ENCODE measurements at places on chromosomes 6 and 20.

- DNase-seq = no peak
These were observed 117.5 kb upstream of the QKI start for GRCh38 chr6:163296835-163297519.

DNA sequence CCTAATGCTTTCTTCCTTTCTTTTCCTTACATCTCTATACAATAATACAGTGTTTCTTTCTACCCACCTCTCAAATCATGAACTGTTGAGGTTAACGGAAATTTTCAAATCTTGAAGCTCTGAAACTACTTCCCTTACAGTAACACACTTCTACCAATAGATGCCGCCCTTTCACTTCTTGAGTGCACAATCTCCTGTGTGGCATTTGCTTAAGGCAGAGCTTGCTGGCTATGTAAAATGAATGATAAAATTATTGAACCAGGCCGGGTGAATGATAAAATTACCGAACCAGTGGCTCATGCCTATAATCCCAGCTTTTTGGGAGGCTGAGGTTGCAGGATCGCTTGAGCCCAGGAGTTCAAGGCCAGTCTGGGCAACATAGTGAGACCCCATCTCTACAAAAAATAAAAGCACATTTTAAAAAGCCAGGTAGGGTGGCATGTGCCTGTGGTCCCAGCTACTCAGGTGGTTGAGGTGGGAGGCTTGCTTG lies 56.8 kb downstream of the KCNS1 start:
- no peak for DNase-seq

DNA sequence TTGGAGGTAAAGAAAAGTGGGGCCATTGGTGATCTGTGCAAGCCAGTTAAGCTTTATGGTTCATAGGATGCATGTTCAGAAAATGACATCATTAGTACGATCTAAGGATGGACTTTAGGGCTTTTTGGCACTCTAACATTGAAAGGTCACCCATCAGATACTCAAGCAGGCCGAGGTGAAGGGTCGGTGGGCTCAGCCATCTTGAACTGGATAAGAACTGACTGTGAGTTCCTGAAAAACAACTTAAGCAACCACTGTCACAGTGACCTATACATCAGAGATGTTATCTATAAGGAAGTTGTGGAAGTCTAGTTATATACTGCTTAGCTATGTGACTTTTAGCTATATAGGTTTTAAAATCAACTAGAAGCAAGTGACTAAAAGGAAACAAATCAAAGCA lies 13.0 kb upstream of the ITCH start:
- DNase-seq = no peak

DNA sequence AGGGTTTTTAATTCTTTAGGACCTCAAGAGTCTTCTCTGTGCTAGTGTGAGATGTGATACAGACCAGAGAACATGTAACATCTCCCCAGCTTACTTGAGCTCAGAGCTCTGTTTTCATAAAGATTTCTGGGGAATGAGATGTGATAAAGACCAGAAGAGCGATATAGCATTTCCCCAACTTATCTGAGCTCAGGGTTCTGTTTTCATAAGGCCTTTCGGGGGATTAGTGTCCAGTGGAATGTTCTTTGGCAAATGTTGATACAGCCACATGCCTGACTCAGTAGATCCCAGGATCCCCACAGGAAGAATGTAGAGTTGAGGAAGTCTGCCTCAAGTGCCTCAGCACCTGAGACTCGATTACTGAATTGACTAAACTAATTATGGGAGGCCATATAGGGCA lies 18.7 kb upstream of the TOP1 start:
- no peak for DNase-seq

GRCh38 chr6:117668736-117669135 lies 6.5 kb upstream of the NUS1 start:
- DNase-seq = no peak

- DNase-seq = no peak
These were observed at the start of gene ADGB for GRCh38 chr6:146598772-146599405. Gene ADGB (plus strand): TSS chr6:146598972. CDS start chr6:146599041, 69 bp downstream.

GRCh38 chr6:99187429-99187828 lies 162.0 kb downstream of the FAXC start:
- DNase-seq = no peak

DNA sequence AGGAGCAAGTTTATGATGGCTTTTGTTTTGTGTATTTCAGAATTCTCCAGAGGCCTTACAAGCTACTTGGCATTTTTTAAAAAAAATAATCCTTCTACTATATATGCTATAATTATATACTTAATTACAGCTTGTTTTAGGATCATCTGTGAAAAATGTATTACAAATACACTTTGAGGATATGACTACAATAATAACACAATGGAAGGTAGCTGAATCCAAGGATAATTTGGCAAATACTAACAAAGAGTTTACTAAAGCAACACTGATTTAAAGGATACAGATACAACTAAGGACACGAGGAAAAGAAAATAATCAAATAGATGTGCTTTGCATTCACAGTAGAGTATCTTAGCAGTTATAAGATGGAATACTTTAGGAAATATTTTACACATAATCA lies 381.9 kb upstream of the CITED2 start:
- DNase-seq = no peak

DNA sequence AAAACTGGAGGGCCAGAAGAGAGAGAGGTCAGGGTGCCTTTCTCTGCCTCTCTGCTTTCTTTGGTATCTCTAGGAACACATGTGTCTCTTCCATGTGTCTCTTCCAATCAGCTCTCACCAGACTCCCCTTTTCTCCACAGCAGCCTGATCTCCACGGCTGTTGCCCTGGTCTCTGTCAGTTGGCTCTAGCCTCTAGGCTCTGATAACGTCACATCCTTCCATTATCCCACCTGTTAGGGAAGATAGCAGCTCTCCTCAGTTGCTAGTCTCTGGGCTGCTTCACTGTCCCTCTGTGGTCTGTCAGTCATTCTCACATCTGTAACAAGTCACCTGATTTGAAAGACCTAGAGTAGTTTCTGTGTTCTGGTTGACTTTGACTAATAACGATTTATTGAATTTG lies 80.2 kb downstream of the PLCB4 start:
- DNase-seq = no peak

GRCh38 chr20:60101891-60102281 lies 143.7 kb downstream of the CDH26 start:
- DNase-seq = no peak

GRCh38 chr20:49808753-49809152 lies 3.9 kb upstream of the SLC9A8 start:
- DNase-seq = no peak

GRCh38 chr6:112223070-112223861 lies 31.1 kb downstream of the LAMA4 start:
- DNase-seq = no peak

DNA sequence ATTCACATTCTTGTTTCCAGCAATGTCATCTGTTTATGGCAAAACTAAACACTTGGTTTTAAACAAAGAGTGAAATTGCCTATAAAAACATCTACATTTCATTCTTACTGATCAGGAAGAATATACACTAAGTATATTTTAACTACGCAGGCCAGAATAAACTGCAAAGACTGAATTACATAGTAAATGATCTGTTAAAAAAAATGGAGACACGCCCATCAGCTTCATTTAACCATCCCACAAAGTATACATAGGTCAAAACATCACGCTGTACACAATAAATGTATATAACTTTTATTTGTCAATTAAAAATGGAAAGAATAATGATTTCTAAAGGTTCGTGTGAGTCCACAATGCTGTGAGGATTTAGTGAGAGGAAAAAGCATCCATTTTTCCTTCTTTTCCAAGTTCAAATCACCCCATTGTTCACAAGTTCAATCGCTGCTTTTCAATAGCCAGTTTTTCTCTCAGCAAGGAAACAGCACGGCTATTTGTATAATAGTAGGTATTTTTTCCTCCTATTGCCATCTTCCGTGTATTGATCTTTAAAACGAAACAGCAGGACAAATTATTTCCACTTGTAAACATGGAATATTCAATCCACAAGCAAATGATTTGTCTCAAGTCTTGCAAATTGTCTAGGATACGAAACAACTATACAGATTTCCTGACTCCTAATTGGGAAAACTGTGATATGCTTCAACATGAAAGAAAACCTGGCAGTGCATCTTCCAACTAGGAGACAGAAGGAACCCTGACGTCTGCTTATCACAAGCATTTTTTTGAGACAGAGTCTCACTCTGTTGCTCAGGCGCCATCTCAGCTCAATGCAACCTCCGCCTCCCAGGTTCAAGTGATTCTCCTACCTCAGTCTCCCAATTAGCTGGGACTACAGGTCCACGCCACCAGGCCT lies 10.6 kb downstream of the SFT2D1 start:
- no peak for DNase-seq

DNA sequence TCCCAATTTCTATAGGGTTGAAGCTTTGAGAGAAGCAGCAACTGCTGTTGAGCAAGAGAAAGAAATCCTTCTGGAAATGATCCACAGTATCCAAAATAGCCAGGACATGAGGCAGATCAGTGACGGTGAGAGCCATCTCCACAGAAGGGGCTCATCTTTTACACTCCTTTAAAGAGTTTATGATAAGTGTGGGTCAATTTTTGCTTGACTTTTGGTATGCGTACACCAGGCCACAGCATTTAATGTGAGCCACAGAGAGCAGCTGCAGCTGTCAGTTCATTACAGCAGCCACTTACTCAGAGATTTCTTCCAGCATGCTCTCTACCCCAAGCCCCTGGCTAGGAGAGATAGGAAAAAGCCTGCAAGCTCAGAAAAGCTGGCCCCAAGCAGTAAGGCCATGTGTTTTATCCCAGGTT lies 9.9 kb downstream of the BAG2 start:
- no peak for DNase-seq

DNA sequence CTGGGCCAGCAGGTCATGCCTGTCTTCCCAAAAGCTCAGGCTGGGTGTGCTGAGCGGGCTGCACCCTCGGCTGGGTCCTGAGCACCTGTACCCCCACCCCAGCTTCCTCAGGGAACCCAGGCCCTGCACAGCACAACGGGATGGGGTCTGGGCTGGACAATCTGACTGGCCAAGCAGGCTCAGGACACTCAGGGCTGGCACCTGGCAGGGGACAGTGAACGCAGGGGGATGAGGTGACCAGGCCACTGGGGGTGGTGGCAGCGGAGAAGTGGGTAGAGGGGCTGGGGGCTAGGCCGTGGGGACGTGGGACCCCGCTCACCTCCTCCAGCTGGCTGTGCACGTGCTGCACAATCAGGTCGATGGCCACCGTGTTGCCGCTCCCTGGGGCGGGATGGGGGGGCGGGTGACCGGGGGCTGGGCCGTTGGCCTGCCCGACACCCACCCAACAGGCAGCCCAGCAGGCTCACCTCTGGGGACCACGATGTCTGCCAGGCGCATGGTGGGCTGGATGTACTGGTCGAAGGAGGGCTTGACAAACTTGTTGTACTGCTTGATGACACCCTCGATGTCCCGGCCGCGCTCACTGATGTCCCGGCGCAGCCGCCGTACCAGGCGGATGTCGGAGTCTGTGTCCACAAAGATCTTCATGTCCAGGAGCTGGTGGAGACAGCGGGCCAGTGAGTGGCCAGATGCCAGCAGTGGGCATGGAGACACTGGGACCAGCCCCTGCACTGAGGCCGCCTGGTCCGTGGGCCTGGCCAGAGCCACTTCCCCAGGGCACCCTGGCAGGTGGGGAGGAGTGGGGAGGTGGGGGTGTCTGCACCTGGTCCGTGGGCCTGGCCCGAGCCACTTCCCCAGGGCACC lies 11.9 kb downstream of the UCKL1 start:
- no peak for DNase-seq

- DNase-seq = no peak
These were observed 26.3 kb downstream of the SPDEF start for GRCh38 chr6:34529665-34530327.

- DNase-seq = peak; percentile 45
These were observed 28.3 kb downstream of the DLL1 start for GRCh38 chr6:170262489-170263088.

GRCh38 chr6:41239467-41240159 lies 11.5 kb downstream of the TREML4 start:
- DNase-seq = no peak

GRCh38 chr6:29589423-29590048 lies 4.6 kb downstream of the OR2H2 start:
- no peak for DNase-seq

DNA sequence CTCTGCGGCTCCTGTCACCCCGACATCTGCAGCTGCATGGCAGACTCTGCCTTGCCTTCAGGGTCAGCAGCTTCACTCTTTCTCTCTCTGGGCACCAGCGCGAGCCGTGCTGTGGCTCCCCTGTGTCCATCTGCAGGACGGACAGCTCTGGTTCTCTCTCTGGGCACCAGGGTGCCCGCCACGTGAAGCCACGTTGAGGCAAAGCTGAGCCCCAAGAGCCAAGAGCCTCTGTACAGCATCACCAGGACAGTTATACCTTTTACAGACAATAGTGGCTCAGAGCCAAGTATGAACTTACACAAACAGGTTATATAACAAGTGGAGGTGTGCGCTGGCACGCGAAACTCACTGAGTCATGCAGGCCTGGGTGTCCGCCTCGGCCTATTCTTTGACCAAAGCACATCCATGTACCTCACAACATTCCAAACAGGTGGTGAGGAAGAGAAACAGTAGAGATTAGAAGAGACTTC lies 50.8 kb downstream of the FAM50B start:
- no peak for DNase-seq

GRCh38 chr6:150755042-150755441 lies 110.5 kb upstream of the MTHFD1L start:
- no peak for DNase-seq

DNA sequence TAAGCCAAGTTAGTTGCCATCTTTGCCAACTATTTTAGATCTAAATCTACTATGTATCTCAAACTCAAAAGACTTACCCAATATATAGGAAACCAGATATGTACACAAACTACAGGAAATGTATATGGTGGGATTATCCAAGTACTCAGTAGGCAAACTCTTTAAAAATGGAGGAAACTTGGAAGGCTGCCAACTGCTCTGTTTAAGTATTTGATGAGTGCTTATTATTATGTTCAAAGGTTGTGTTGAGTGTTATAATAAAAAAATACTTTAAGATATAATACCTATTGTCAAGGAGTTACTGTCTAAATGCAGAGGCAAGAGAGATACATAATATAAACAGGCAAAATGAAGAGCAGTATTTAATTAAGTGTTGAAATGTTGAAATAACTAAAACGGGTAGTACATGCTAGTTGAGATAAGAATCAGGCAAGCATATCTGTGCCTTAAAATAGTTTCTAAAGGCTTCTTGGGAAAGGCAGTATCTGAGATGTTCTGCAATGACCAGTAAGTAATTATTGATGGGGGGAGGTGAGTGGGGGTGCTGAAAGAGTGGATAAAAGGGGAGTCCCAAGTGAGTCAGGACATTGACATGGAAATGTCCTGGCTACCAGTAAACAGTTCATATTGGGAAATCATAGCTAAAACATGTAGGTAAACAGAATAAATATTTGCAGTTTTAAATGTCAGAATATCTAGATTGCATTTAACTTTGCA lies 6.5 kb upstream of the DST start:
- no peak for DNase-seq

DNA sequence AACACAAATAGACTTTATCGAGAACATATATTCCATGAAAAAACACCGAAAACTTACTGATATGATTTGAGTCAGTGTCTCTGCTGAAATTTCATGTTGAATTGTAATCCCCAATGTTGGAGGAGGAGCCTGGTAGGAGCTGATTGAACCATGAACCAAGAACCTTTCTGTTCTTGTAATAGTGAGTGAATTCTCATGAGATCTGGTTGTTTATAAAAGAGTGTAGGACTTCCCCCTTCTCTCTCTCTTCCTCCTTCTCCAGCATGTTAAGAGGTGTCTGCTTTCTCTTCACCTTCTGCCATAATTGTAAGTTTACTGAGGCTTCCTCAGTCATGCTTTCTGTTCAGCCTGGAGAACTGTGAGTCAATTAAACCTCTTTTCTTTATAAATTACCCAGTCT lies 1289.3 kb upstream of the CITED2 start:
- no peak for DNase-seq

All from nucleus accumbens (tissue), 56 donors.